ENCODE measurements at places on chromosomes 12 and 14. TPM values are rescaled to one million over a fixed set of nuclear protein-coding genes. Genes with fewer than 3 reads are reported as not detected.

Gene GPRC5D
- total RNA-seq, result not detected

Gene KRT73
- total RNA-seq, result not detected

Gene TBX5
- not detected for total RNA-seq

Gene PRR4
- total RNA-seq, result 3.1 TPM

Gene RPAP3
- total RNA-seq, result 33.5 TPM

Gene ANKRD33
- not detected for total RNA-seq

Gene FOXA1
- total RNA-seq, result 131 TPM

Gene OR4E2
- total RNA-seq, result not detected

DNA sequence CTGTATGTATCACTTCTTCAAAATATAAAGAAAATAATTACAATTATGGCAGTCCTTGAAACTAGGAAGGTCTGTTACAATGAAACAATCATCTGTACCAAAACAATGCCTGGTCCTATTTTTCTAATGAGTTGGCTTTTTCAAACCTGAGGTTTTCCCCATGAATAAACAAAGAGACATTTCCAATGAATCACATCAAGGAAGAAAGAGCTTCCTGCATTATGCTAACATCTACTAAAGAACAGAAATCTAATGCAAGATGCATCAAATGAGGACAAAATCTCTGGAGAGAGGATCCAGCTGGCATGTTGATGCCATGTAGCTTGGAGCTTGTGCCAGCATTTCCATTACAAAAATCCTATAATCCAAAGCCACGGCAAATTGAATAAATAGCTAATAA lies 29.3 kb downstream of the NIN start:
- no peak for DNase-seq

DNA sequence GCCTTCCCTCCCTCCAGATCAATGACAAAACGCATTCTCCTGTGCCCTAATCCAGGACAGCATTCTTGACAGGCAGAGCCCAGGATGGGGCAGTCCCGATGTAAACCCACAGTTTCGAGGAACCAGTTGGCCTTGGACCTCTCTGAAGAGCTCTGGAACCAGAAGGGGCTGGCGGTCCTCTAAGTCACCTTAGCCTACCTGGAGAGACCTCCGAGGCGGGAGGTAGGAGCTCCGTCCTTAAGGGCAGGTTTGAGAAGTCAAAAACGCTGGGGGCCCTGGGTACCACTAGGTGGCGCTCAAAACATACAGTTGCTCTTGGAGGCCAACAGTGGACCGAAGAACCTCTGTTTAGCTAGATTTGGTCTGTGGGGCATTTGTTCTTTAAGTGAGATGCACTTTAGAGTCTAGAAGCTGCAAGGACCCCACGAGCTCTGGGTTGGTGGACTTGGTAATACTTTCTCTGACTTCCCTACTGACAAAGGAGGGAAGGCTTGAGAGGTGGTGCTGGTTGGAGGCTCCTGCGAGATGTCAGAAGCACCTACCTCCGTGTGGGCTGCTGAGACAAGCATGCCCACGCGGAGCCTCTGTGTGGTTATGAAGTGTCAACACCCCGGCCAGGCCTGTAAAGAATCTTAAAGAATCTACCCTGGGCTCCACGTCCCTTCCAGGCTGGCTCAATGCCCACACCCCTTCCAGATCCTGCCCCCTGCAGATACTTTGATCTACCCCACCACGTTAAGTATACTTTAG lies 74.8 kb upstream of the CHST11 start:
- DNase-seq, result peak; percentile 90

DNA sequence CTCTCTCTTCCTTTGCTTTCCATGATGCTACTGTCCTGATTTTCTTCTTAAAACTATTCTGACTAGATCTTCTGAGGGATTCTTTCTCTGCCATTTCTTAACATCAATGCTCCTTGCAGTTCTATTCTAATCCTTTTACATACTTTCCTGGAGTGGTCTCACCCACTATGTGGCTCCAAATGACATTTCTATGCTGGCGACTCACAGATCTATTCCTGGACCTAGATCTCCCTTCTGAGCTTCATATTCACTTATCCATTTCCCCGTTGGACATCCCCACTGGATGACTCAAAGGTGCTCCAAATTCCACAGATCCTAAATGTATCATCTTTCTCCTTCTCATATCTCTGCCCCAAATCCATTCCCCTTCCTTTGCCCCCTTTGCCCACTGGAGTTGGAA lies 4.1 kb downstream of the TEP1 start:
- DNase-seq, result no peak

DNA sequence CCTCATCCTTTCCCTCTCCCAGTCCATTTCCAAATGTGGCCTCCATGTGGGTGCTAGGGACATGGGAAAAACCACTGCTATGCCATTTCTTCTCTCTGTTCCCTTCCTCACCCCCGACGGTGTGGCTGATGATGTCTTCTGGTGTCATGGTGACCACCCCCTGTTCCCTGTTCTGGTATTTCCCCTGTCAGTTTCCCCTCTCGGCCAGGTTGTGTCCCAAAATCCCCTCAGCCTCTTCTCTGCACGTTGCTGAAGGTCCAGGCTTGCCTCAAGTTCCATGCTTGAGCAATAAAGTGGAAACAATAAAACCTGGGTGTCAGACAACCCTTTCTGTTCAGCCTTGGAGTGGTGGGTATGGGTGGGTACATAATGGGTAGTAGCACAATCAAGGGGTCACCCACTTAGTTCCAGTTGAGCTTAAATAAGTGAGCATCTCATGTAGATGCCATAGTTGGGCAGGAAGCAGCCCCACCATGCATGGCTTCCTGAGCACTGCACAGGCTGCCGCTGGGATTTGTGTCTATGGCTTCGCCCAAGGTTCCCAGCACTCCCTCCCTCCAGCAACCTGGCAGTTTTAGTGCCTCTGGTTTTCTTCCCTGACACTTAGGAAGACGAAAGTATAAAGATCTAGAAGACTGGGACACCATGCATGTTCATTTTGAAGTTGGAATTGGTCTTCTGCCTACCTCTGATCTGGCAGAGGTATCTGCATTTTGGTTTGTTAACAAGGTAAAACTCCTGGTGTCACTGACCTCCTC lies 8.7 kb upstream of the ITFG2 start:
- no peak for DNase-seq

DNA sequence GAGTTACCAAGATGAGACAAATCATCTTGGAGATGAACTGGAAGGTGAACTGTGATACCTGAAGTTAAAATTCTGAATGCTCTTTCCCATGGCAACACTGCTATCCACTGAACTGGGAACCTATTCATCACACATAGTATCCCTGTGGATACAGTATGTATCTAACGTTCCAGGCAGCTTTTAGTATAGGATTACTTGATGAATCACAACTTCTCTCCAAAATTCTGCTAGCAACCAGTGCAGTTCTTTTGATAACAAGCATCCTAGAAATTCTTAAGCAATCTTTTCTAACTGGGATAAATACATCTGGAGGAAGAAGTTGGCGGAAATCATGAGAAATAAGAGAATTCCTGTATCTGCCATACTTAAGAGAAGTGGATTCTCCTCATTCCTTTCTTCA lies 66.4 kb downstream of the PAWR start:
- no peak for DNase-seq

- no peak for DNase-seq
These were observed 105.1 kb downstream of the AEBP2 start for GRCh38 chr12:19544353-19544752.

GRCh38 chr14:31418440-31418839 lies 1.9 kb downstream of the HEATR5A start:
- DNase-seq, result no peak

DNA sequence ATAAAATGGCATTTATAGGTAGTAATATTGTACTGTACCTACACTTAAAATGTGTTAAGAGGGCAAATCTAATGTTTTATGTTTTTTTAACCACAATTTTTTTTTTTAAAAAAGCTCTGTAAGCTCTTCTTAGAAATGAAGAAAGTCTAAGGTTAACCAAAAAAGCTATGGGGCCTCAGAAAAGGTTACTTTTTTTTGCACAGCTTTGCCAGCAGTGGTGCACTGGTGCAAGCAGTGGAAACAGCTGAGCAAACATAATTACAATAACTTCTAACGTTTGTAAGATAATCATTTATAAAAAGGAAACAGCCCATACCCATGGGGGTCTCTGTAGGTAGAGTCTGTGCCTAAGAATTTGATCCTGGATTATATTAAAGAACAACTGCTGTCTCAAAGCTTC lies 85.1 kb upstream of the NID2 start:
- no peak for DNase-seq

GRCh38 chr12:42859612-42860011 lies 270.1 kb upstream of the PRICKLE1 start:
- no peak for DNase-seq

DNA sequence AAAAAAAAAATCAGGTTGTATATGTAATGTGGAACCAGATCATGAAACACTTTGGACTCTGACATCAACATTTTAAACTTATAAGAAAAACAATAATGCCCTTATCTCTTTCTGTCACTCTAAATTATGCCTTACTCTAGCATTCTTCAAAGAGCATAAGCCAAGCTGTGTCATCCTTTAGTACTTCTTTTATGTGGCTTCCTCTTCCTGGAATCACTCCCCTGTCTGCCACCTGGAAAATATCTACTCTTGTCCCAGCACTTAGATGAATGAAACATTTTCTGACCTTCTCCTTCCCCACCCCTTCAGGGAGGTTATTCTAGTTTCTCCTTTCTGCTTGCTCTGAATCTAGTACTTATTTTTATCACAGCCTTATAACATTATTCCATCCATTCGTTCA lies 101.2 kb downstream of the CNTN1 start:
- no peak for DNase-seq

GRCh38 chr12:6567112-6567670 lies 900 bp downstream of the NOP2 start:
- no peak for DNase-seq

- DNase-seq, result peak; percentile 72
These were observed 59.4 kb downstream of the TSPAN11 start for GRCh38 chr12:30985814-30986452.

DNA sequence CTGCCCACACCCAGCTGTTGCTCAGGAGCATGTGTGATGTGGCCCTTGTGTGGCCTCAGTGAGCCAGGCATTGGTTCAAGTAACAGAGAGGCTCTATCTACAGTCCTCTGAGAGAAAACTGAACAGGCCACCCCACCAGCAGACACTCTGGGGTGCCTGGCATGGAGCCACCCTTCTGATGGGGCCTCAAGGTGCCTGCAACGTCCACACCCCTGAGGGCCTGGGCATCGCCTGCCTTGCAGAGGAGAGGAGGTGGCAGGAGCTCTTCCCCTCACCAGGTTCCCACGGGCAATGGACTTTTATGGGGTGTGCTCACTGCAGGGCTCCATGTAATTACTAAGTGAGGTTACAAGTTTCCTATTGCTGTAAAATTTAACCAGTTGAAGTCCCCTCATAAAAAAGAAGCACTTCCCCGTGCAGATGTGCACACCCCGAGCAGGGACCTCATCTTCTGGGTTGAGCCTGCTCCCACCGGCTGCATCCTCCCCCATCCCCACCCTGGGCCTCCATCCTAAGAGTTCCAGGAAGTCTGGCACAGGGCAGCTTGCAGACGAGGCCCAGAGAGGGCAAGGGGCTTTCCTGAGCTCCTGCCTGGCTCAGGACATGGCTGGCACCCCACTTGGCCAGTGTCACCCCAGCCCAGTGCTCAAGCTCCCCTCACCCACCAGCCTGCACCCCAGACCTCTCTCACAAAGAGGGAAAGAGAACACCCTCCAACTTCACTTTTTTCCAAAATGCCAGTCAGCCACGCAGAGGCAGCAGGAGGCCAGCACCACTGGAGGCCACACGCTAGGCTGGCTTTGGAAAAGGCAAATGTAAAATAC lies 270.4 kb upstream of the RTL1 start:
- DNase-seq, result no peak

DNA sequence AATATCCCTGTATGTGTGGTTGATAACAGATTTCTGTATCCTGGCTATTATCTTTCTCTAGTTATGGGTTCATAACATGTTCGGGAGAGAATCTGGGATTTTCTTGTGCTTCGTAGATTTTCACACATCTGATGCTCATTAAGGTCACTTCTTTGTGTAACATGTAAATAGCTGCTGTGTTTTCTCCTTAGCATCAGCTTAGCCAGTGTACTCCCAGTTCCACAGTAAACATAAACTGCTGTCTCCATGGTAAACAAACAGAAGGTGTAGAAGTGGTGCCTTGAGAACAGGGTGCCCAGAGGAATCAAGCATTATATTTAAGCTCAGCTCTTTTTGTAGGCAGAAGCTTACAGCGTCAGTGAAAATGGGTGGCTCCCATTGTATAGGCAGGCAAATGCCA lies 88.0 kb downstream of the ANO6 start:
- no peak for DNase-seq

GRCh38 chr14:102940729-102941362 lies 18.4 kb downstream of the AMN start:
- DNase-seq, result no peak

DNA sequence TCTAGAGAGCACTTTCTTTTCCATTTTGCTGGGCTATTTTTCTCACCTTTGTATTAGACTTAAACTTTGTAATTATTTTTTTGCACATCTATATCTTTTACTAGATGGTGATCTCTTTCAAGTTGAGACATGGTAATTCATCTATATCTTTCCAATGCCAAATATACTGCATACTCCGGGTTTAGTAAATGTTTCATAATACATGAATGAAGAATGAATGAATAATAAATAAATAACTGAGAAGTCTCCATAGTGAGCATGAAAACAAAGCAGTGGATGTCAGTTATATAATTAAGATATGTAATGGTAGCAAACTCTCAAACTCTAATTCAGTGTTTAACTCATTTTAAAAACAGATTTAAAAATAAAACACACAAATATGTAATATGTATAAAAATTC lies 342.5 kb upstream of the KITLG start:
- no peak for DNase-seq

DNA sequence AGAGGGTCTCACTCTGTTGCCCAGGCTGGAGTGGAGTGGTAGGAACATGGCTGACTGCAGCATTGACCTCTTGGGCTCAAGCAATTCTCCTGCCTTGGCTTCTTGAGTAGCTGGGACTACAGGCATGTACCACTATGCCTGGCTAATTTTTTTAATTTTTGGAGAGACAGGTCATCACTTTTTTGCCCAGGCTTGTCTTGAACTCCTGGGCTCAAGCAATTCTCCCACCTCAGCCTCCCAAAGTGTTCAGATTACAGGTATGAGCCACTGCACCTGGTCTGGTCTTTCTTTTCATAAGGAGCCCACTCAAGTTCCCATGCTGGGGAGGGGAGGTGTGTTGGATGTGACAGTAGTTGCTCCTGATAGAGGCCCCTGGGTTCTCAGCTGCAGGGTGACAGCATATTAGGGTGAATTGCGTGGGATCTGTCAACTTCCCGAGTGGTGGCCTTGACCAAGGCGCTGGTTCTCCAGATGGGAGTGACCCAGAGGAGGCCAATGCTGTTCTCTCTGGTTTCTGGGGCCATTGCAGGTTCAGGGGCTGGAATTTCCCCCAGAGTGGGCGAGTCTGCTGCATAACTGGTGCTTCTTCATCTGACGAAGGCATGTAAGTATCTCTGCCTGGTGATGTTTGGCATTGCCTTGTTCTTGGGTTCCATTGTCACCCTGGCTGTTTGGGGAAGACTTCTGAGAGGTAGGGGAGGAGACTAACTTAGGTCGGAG lies 52.4 kb upstream of the ESRRB start:
- DNase-seq, result no peak

DNA sequence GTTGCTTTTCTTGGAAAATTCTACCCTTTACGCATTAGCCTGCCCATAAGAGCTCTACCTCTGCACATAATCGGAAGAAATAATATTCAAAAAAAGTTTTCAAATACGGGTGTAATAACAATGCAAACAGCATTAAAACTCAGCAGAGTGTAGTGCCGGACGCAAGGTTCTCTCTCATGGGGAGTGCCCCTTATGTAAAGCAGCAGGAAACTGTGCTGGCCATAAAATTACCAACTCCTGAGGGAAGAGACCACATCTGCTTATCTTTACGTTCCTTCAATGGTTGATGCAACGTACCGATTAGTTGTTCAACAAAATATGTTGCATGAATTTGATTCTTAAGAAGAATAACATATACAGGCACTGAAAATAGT lies 118.7 kb upstream of the TMCC3 start:
- no peak for DNase-seq

- DNase-seq, result no peak
These were observed 688.6 kb downstream of the GALC start for GRCh38 chr14:87304404-87304803.
